ENCODE measurements at places on chromosomes 7 and 10.

GRCh38 chr10:120386896-120387295, 70.1 kb upstream of the PLPP4 start:
- no peak for DNase-seq

- no peak for DNase-seq
These were observed 9.1 kb downstream of the ALKBH4 start for GRCh38 chr7:102455596-102455995.

- DNase-seq, result peak; percentile 49
These were observed 41.6 kb downstream of the NEBL start for GRCh38 chr10:20855398-20856038.

- DNase-seq, result no peak
These were observed 107.7 kb upstream of the FAM20C start for GRCh38 chr7:84633-85020.

GRCh38 chr7:9945131-9945530, 1028.5 kb upstream of the PHF14 start:
- no peak for DNase-seq

GRCh38 chr7:106285051-106285854, 470 bp upstream of the NAMPT start:
- peak; percentile 99 for DNase-seq

DNA sequence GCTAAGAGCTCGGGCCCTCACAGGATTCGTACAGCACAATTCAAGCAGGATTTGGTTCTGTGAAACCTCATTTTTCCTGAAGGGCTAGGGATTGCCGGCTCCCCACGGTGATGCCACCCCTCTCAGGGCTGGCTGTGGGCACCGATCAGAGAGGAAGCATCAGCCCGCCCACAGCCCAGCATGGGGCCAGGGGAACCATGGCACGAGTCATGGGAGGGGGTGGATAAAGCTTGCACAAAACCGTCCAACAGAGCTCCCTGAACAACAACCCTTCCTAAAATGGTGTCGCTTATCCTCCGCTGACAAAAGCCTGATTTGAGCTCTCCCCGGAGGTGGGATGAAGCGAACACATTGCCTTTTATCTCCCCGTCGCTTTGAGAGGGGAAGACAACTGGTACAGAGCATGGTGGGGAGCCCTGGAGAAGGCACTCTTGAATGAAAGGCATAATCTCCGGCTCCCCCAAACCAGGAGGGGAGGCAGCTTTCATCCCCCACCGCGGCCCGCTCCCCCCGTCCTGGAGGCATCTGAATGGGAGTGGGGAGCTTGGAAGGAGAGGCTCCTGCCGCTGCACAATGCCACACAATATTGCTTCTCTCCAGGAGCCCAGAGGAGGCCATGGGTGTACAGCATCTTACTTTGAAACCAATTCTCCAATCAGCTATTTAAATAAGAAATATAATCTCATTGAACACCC, 144.0 kb downstream of the RPS24 start:
- DNase-seq, result no peak

DNA sequence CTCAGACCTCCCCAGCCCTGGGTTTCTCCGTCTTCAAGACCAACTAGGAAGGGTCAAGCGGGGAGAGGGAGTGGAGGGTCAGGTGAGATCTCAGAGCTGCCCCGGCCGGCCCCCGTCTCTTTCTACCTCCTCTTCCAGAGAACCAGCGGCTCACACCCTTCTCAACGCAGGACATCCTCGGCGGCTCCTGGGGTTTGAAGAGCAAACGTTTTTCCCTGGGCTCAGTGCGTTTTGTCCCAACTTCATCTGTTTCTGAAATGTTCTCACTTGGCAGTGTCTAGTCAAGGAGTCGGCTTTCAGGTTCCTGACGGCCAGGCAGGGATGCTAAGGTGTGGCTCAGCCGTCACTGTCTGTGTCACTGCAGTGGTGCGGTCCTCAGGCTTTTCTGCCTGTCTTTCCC, 416.4 kb upstream of the FOXK1 start:
- no peak for DNase-seq

DNA sequence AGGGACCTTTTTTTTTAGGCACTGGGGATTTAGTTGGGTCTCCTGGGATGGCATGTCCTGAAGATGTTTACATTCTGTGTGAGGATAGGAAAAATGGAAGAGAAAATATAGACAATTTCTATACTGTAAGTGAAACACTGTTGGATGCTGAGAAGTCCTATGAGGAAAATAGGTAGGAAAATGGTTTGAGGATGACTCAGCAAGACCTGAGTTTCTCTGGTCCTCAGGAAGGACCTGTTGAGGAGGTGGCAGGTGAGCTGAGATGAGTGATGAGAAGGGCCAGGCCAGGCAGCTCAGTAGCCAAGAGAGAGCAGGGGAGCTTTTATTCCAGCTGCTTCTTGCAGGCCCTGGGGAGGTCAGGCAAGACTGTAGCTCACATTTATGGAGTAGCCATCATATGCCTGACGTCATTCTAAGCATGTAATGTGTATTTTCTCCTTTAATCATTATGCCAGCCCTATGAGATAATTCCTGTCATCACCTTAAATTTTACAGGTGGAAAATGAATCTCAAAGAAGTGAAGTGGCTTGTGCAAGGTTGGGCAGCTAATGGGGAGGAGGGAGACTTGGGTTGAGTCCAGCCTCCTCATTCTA, 19.1 kb upstream of the LRRC18 start:
- no peak for DNase-seq

- peak; percentile 99 for DNase-seq
These were observed 478.7 kb downstream of the INHBA start for GRCh38 chr7:41224063-41224763.

- DNase-seq, result no peak
These were observed 42.3 kb downstream of the DPYSL4 start for GRCh38 chr10:132229096-132229495.

- DNase-seq, result no peak
These were observed 83.0 kb downstream of the NRG3 start for GRCh38 chr10:81957976-81958375.

DNA sequence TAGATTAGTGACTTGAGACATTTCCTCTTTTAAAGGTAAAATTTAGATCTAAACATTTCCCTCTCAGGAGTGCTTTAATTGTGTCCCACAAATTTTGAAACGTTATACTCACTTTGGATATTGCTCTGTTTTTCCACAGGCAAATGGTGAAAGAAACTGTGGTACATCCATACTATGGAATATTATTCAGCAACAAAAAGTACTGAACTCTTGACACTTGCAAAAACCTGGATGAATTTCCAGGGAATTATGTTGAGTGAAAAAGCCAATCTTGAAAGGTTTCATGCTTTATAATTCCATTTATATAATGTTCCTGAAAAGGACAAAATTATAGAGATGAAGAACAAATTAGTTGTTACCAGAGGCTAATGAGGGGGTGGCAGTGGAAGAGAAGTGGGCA, 153.3 kb upstream of the SVIL start:
- DNase-seq, result no peak

GRCh38 chr7:83111391-83111790, 51.3 kb downstream of the PCLO start:
- no peak for DNase-seq

DNA sequence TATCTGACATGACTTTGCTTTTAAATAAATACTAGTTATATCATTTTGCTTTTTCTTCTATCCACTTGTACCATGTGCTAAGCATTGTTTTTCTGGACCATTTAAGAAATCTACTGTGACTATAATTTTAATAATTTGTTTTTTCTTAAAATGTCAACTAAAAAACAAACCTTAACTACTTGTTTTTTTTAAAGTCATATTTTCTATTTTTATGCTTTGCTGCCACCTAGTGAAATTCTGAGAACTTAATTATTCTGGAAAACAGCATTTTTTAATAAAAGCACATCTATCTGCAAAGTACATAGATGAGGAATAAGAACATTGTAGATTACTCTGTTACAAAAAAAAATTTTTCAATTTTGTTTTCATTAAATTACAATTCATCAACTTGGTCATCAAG, 47.4 kb downstream of the ORC5 start:
- peak; percentile 6 for DNase-seq

DNA sequence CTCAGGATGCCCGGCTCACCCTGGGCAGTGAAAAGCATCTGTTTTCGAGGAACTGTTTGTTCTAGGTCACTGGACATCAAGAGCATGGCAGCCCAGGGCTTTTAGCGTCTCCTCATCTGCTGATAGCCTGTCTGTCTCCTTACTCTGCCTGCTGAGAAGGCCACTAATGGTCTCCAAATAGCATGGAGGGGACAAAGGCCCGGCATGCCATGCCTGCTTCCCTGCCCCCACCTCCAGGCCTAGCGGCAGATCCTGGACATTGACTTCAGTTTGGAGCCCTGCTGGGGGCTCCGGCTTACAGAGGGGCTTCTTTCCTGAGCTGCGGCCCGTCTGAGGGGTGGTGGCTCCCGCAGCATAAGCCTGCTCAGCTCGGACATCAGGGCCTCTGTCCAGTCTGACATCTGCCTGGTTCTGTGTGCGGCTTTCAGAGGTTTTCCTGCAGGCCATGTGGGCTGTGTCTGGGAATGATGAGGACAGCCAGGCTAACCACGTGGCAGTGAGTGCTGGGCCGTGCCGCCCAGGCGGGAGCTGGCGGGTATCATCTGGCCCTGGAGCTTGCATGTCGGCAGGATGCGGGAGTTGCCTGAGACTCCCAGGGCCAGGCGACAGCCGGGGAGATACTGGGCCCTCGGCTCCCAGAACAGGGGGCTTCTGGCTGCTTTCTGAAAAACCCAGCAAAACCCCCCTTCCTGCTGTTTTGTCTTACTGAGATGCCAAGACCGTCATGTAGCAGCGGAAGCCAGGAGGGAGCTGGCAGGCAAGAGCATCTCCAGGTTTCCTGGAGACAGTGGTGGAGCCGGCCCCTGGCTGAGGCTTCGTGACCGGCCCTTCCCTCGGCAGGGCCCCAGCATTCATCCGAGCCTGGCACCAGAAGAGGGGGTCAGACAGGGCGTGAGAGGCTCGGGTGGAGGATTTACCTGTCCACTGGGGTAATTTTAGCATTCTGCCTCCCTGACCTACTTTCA, 9.2 kb downstream of the PFKFB3 start:
- DNase-seq, result no peak

DNA sequence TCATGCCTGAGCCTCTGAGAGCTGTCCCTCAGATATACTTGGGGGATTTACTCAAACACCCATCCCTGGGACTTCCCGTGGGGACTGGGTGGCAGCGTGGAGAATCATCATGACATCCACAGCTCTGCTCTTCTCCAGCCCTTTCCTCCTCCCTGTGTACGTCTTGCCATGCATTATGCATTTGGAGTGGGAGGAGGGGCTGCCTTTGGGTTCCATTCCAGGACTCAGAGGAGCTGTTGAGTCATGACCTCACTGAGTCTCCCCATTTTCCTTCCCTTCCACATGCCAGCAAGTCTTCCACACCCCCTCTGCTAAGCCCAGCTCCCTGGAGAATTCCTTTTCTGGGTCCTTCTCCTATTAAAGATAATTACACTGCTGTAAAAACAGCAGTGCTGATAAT, 480.7 kb downstream of the SORCS3 start:
- no peak for DNase-seq

- DNase-seq, result peak; percentile 33
These were observed 1012.4 kb upstream of the C7orf33 start for GRCh38 chr7:147578196-147578595.

DNA sequence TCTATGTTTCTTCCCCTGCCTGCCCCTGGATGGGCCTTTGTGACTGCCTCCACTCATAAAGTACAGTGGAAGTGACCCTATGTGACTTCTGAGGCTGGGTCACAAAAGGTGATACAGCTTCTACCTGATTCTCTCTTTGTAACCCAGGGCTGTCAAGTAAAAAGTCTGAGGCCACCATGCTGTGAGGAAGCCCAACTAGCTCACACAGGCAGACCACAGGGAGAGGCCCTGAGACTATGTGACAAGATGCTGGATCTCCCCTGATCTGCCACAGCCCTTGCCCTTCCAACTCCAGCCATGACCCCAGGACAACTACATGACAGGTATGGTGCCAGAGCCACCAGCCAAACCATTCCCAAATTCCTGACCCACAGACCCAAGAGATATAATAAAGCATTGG, 45.8 kb downstream of the DRGX start:
- no peak for DNase-seq

DNA sequence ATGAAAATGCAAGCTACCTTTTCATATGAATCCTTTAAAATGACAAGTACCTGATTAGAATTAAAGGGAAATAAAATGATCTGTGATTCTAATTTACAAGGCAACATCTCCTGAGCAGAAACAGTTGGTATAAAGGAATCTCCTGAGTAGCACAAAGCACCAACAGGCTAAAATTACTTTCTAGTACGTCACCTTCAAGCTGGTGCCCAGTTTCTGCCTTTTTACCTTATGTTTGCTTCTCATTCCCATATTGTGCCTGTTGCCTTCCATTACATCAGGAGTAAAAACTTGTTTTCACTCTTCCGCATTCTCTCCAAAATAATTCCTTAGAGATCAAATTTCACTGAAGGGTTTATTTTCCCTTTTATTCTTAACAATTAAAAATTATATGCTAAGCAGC, 587.1 kb upstream of the KCND2 start:
- no peak for DNase-seq

GRCh38 chr10:78433766-78434535, 400.3 kb downstream of the RPS24 start:
- DNase-seq, result no peak

GRCh38 chr7:120933475-120933874, 17.1 kb upstream of the ING3 start:
- DNase-seq, result no peak

GRCh38 chr7:158407581-158408317, 179.9 kb downstream of the PTPRN2 start:
- peak; percentile 75 for DNase-seq

- no peak for DNase-seq
These were observed 893.9 kb downstream of the CCSER2 start for GRCh38 chr10:85222300-85222699.

GRCh38 chr7:47440320-47440719, 141.6 kb downstream of the TNS3 start:
- DNase-seq, result no peak

DNA sequence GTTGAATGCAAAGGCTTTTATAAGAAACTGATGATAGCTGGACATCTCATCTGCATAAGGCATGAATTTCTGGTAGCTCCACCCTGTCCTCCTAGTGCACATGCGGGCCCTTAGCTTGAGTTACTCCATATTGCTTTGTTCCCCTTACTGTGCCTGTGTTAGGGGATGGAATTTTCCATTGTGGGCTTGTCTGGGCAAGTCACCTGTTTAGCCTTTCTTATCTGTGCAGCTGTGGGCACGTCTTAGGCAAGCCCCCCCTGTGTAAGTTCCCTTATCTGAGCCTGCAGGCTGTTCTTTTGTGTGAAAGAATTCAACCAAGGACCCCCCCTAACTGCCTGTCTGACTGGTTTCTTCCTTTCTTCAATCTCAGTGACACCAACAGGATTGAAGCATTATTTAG, 14.5 kb upstream of the CROT start:
- no peak for DNase-seq

- no peak for DNase-seq
These were observed 33.4 kb upstream of the SH2D4B start for GRCh38 chr10:80504158-80504811.

GRCh38 chr10:9096288-9096687, 1041.8 kb downstream of the GATA3 start:
- no peak for DNase-seq

DNA sequence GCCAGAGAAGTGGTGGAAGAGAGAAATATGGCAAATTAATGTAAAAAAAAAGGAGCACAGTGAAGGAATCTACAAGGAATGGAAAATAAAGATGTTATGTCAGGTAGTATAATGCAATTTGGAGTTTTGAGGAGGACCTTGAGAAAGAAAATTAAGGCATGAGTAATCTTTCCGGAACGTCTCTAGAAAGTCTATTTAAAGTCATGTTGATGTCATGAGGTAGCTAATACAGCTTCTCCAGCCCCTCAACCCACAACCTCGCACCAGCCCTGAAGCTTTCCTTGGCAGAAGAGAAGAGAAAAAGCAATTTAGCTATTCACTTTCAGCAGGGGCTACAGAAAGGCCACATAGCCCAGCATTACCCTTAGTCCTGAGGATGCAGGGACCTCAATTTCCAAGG, 22.5 kb downstream of the TRDMT1 start:
- no peak for DNase-seq
